BJ (cell line): ENCODE measurements at places on chromosomes 12 and 14. TPM values are rescaled to one million over a fixed set of nuclear protein-coding genes. Genes with fewer than 3 reads are reported as not detected.
A peak's percentile ranks its signal among the peaks of the same experiment; 100 is the strongest.

- DNase-seq, result no peak
Measured at GRCh38 chr12:52404951-52405350, 1.2 kb downstream of the KRT82 start.

- DNase-seq, result no peak
Measured at GRCh38 chr12:6542209-6543009, 8.1 kb downstream of the GAPDH start.

DNA sequence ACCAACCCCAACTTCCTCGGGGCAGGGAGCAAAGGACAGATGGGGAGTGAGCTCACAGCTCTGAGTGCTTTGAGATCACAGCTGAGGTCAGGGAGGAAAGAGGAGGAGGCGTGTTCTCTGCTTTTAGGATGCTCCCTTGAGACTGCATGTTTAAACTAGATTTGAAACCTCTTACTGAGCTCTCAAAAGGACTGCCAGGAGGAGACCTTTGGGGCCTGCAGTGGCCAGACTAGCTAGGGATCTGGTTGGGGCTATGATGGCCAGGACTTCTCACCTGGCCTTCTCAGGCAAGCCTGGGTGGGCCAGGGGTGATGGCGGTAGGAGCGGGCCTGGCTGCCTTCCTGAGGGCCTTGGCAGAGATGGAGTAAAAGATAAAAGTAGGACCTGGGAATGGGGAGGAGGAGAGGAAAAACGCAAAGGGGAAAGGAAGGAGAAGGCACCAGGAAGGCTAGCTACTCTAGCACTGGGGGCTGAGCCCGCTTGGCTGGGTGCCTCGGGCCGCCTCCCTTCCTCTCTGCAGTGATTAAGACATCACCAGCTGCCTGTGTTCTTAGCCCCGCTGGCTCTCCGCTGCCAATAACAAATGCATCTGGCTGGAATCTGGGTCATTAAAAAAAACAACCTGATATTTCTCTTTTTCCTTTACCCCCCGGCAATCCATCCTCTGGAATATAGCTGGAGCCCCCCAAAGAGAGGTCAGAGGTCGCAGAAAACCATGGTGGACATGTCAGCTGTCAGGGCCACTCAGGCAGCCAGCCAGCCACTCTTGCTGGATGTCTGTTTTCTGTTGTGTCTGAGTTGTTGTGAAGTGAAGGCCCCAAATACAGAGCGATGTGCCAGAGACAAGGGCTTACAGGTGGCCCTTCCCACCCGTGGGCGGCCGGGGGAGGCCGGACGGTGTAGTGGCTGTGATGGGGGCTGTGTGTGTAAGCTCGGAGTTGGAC is 141.3 kb downstream of the TSPAN9 start:
- DNase-seq, result no peak

GRCh38 chr12:85831327-85831990 is 4.8 kb downstream of the RASSF9 start:
- no peak for DNase-seq

GRCh38 chr12:95870897-95871296 is 12.1 kb downstream of the SNRPF start:
- no peak for DNase-seq

- DNase-seq, result no peak
Measured at GRCh38 chr14:35222872-35223466, 69.2 kb upstream of the PSMA6 start.

- no peak for DNase-seq
Measured at GRCh38 chr12:129873111-129873832, 30.6 kb downstream of the TMEM132D start.

GRCh38 chr12:101826766-101827368 is 3.9 kb downstream of the GNPTAB start:
- DNase-seq, result no peak

DNA sequence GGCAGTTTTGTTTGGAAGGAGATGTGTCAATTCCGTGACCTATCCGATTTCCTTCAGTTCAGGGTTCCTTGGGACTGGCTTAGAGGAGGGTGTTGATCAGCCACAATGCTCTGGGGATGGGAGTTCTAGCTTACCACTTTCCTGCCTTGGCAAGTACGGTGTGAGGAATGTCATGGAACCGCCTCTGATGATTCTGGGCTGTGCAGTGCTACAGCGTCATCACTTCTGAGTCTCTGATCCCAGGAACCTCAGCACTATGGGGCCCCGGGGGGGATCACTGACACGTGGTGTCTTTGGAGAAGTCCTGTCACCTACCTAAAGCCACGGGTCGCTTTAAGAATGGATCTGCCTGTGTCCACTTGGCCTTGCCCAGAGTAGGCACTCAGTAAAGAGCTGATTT is 271.5 kb upstream of the FKBP4 start:
- DNase-seq, result no peak

GRCh38 chr14:68637106-68638021 is 155.5 kb downstream of the ZFP36L1 start:
- peak; percentile 25 for DNase-seq

DNA sequence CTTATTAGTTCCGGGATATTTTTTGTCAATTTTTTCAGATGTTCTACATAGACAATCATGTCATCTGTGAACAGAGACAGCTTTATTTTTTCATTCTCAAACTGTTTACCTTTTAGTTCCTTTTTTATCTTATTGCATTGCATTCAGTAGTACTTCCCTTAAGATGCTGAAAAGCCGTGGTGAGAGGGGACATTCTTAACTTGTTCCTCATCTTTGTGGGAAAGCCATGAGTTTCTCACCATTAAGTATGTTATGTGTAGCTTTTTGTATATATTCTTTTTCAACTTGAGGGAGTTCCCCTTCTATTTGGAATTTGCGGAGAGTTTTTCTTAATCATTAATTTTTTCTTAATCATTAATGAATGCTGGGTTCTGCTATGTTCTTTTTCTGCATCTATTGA is 1727.1 kb upstream of the SEL1L start:
- DNase-seq, result no peak

- DNase-seq, result no peak
Measured at GRCh38 chr14:73771848-73772638, 57.9 kb upstream of the PNMA1 start.

- no peak for DNase-seq
Measured at GRCh38 chr12:52091061-52091460, 11.6 kb downstream of the SMIM41 start.

- DNase-seq, result no peak
Measured at GRCh38 chr12:126358806-126359205, 1293.6 kb downstream of the AACS start.

GRCh38 chr14:23110579-23111365 is 6.0 kb upstream of the CIROP start:
- DNase-seq, result no peak

DNA sequence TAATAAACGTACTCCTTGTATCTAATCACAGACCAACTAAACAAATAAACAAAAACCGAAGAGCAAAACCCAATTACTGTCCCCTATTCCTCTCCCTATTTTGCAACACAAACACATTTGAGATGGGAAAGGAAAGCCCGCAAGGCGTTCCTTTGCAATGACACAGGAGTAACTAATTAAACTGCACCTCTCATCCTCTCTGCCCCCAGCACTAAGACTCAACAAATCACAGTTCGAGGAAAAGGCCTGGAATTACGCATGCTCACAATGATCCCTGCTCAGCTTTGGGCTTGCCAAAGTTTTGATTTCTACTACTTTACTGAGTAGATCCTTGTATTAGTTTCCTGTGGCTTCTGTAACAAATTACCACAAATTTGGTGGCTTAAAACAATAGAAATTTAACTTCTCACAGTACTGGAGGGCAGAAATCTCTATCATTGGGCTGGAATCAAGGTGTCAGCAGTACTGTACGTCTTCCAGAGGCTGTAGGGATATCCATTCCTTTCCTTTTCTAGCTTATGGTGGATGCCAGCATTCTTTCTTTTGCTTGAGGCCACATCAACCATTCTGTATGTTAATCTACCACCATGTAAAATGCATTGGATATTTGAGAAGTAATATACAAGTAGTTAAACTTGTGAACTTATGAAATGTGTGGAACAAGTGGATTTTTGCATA is 123.0 kb downstream of the NAV3 start:
- no peak for DNase-seq

DNA sequence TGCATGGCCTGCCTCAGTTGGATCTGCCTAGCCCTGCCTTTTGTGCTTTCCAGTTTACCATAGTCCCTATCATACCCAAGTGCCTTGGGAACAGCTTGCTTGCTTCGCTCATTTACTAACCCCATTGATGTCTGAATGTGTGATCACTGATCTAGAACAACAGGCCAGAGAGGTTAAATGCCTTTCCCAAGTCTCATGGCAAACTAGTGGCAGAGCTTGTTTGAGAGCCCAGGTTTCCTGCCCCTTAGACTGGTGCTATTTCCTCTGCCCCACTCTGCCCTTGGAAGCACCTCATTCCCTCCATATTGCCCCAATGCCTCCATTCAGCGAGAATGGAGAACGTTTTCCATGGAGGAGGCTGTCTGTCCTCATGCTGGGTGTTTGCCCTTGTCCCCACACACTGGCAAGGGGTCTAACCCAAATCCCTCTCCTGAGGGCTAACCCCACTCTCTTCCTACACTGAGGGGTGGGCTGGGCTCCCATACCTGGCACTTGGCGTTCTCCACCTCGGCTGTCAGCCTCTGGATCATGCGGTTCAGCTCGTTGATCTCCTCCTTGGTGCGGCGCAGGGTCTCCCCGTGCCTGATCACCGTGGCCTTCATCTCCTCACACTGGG is 19.8 kb downstream of the KRT7 start:
- DNase-seq, result no peak

DNA sequence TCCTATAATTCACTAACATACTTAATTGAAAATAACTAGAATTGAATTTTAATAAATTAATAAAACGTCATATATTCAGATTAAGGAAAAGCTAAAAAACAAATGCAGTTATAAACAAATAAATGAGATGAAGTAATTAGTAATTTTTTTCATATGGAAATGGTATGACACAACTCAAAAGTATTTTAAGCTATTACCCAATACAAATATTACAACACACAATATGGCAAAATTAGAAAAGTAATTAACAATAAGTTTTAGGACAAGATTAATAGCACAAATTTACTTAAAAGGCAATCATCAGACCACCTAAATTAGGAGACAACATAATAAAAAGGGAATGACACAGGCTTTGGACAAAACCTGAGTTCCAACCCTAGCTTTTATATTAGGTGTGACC is 81.7 kb downstream of the EEA1 start:
- DNase-seq, result no peak

GRCh38 chr12:124835656-124836410 is 27.8 kb downstream of the SCARB1 start:
- DNase-seq, result no peak

GRCh38 chr12:1628666-1629337 is at the start of gene WNT5B:
Gene WNT5B, plus strand, starts transcription at chr12:1629231. Its CDS starts 2,124 bp downstream, at chr12:1631355.
- no peak for DNase-seq

GRCh38 chr14:31024577-31025366 is 677 bp upstream of the AP4S1 start:
- no peak for DNase-seq

- DNase-seq, result no peak
Measured at GRCh38 chr14:73778736-73779135, 64.6 kb upstream of the PNMA1 start.

- no peak for DNase-seq
Measured at GRCh38 chr12:41510470-41510869, 322.4 kb downstream of the PDZRN4 start.

GRCh38 chr14:104316121-104316722 is 177.8 kb downstream of the KIF26A start:
- DNase-seq, result no peak

- no peak for DNase-seq
Measured at GRCh38 chr12:67356380-67356774, 87.2 kb downstream of the CAND1 start.

DNA sequence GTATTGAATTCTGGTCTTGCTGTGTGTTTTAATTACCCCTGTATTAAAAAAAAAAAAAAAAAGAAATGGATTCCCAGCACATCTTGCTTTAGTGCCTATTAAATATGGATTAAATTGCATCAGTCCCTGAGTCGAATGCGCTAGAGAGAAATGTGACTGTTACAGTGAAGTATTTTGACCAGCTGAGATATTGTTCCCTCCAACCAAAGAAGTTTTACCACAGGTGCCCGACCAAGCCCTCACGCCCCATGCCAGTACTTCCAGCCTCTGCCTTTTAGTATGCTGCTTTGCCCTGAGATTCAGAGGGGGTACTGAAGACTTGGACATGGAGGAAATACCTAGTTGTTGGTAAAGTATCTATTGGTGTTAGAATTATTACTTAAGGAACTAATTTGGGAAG is 159.7 kb downstream of the TTLL5 start:
- no peak for DNase-seq

DNA sequence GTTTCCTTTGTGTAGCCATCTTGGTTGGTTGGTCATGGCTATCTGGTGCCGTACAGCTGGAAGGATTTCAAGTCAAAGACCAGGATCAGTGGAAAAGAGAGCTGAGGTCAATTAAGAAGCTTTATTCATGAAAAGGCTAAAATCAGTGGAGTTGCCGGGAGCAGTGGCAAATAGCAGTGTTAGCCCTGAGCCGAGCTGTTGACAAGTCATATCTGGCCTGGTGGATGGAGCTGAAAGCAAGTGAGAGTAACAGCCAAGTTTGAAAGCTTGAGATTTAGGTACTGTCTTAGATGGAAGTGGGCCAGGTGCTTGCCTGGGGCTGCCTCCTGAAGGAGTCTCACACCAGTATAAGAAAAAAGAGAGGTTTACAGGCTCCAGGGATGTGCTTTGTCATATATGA is 9.0 kb downstream of the BATF start:
- DNase-seq, result no peak

- no peak for DNase-seq
Measured at GRCh38 chr12:59115526-59115925, 195.2 kb upstream of the LRIG3 start.

GRCh38 chr14:24904533-24904932 is 145.4 kb downstream of the STXBP6 start:
- no peak for DNase-seq

DNA sequence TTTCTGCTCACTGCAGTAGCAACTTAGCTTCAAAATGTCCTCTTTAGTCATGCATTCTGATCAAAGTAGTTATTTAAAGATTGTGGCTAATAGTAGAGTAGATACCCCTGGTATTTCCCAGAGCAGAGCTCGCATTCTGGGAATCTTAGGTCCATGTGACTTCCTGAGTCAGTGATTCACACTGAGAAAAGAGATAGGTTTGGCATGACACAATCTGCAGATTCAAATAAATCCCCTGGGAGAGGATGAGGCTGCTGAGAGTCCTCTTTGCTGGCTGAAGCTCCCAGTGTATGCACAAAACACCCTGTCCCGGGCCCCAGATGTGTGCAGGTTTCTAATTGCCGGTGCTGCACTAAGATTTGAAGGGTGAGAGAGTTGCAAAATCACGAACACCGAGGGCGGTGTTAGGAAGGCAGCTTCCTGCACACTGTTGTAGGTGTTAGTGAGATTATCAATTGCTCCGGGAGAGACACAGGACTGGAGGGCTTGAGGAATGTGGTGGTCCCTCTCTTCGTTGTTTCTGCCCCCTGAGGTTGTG is 233.2 kb downstream of the NRXN3 start:
- DNase-seq, result no peak

CLEC4C gene
- polyA plus RNA-seq, result not detected in 2 replicates

LRRC43 gene
- 0.71 and 1.6 TPM in 2 replicates for polyA plus RNA-seq

RDH11 gene
- polyA plus RNA-seq, result 73.5 and 80.3 TPM in 2 replicates

MYO1H gene
- polyA plus RNA-seq, result not detected in 2 replicates

FGD4 gene
- polyA plus RNA-seq, result 11.1 and 14.8 TPM in 2 replicates

OTX2 gene
- polyA plus RNA-seq, result not detected in 2 replicates

SUPT16H gene
- 31.2 and 57.6 TPM in 2 replicates for polyA plus RNA-seq

PSMC6 gene
- 28.5 and 87.8 TPM in 2 replicates for polyA plus RNA-seq

CLEC4D gene
- polyA plus RNA-seq, result not detected in 2 replicates

PRICKLE1 gene
- 16.3 and 19.9 TPM in 2 replicates for polyA plus RNA-seq

AICDA gene
- polyA plus RNA-seq, result not detected in 2 replicates

SERPINA10 gene
- not detected in 2 replicates for polyA plus RNA-seq

SLC10A1 gene
- polyA plus RNA-seq, result not detected in 2 replicates

ARHGAP9 gene
- polyA plus RNA-seq, result 0.98 and 1.0 TPM in 2 replicates

RERG gene
- 0.04 TPM in 1 of 2 replicates, not detected in the other for polyA plus RNA-seq
